ENCODE measurements at places on chromosomes 5 and 9. TPM values are rescaled to one million over a fixed set of nuclear protein-coding genes. Genes with fewer than 3 reads are reported as not detected.
A peak's percentile ranks its signal among the peaks of the same experiment; 100 is the strongest.

The CREBRF gene
- 18.2 TPM for total RNA-seq

The MEIKIN gene
- total RNA-seq: not detected

The CPLANE1 gene
- total RNA-seq: 10.1 TPM

The HTR1A gene
- total RNA-seq: not detected

The GDNF gene
- total RNA-seq: not detected

The DEPDC1B gene
- total RNA-seq: 63.1 TPM

The WNT8A gene
- not detected for total RNA-seq

The IGFBPL1 gene
- total RNA-seq: 4.6 TPM

The LIX1 gene
- not detected for total RNA-seq

The INSYN2B gene
- not detected for total RNA-seq

The EFCAB9 gene
- not detected for total RNA-seq

The PDLIM7 gene
- 400 TPM for total RNA-seq

The KIF20A gene
- 52.6 TPM for total RNA-seq

GRCh38 chr5:72955143-72955767 lies 586 bp upstream of the FCHO2 start:
- DNase-seq: no peak

DNA sequence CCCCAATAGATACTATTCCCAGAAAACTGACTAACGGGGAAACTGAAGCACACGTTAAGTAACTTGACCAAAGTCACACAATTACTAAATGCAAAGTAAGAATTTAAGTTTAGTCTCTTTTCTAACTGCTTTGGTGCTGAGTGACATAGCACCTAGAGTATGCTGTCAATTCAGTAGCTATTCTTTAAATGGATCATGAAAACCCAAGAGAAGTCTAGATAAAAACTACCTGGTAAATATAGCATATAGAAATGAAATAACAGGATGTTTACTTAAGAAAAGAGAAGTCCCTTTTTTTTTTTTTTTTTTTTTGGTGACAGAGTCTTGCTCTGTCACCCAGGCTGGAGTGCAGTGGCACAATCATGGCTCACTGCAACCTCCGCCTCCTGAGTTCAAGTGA lies 129.2 kb downstream of the PDE4D start:
- DNase-seq: no peak

DNA sequence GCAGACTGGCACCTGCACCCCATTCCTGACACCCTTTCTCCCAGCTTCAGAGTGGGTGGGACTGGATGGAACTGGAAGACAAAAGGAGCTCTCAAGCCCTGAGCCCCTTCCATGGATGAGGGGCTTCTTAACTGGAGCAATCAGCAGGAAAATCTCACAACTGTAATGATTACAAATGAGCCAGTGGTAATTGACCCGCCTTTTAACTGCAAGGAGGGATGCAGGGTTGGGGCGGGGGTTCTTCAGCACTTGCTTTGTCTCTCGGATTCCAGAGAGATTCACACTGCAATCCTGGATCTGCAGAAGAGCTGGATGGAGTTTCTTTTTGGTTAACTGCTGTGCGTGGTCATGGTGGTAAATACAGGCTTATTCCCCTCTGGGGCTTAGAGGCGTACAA lies 160.1 kb upstream of the SHB start:
- DNase-seq: no peak

- DNase-seq: no peak
Measured at GRCh38 chr5:112973036-112973435, 3.6 kb upstream of the DCP2 start.

DNA sequence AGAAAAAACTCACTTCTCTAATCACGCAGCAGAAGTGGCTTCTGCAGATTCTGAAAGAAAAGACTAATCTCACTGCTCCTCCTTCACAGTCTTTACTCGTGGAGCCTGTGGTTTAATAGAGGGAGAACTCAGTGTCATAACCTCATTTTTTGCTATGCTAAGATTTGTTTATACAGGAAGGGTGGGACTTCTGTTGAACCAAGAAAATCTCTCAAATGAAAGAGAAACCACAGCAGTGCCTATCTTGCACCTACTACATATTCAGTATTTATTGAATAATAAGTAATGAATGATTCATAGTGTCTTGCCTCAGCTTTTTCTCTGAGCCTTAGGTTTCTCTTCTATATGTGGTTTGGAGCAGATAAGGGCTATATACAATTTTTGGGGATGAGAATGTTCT lies 136.1 kb upstream of the DMAC1 start:
- no peak for DNase-seq

DNA sequence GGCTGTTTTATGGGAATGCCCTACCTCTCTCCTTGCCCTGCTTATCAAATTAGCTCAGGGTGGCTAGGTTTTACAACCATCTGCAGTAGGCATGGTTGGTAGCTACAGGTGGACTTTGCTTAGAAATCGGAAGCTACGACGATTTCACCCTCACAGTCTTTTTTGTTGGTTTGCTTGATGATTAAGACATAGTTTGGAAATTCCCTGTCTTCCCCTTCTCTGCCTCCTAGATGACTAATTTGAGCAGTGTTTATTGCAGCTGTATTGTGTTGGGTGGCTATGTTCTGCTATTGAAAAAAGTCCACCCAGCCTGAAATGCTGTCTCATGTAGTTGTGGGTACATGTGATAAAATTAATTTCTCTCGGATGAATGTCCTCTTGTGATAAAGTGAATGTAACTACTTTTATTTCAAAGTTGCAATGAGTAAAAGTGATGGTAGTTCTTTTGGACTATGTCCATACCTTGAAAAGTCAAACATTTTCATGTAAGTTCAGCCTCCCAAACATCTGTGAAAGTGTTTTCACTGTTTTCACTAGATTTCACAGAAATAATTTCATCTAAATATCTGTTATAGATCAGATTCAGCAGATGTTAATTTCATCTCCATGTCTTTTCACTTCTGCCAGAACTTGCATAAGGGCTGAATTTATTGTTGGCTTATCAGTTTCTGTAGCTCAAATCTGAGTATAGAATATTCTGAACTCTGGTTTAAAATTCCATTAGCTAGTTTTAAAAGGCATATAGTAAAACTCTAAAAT lies 37.3 kb upstream of the FYB1 start:
- peak; percentile 12 for DNase-seq

DNA sequence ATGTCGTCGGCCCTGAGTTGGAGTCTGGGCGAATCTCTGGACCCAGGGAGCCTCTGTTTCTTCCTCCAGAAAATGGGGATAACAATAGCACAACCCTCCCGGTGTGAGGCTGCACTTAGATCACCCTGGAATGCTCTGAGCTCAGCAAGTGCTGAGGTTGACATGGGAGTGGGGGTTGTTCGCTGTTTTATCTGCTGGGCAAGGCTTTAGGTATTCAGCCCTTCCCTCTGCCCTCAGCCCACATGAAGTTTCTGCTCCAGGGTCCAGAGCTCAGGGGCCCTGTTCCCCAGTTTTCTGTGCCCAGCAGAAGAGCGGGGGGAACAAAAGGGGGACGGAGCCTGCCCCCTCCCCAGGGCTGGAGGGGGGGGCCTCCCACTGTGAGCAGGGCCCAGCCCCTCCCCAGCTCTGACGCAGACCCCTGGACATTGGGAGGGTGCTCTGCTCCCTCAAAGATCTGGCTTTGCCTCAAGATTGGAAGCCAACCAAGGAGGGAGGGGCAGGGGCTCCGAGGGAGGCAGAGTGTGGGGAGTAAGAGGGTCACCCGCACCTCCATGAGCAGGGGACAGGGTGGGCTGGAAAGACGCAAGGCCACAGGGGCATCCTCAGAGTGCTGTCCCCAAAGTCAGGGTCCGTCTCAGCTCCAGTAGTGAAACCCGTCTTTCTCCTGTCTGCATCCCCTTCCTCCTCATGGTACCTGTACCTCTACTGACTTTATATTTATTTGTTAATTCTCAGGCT lies 215.6 kb downstream of the C9orf50 start:
- DNase-seq: no peak

DNA sequence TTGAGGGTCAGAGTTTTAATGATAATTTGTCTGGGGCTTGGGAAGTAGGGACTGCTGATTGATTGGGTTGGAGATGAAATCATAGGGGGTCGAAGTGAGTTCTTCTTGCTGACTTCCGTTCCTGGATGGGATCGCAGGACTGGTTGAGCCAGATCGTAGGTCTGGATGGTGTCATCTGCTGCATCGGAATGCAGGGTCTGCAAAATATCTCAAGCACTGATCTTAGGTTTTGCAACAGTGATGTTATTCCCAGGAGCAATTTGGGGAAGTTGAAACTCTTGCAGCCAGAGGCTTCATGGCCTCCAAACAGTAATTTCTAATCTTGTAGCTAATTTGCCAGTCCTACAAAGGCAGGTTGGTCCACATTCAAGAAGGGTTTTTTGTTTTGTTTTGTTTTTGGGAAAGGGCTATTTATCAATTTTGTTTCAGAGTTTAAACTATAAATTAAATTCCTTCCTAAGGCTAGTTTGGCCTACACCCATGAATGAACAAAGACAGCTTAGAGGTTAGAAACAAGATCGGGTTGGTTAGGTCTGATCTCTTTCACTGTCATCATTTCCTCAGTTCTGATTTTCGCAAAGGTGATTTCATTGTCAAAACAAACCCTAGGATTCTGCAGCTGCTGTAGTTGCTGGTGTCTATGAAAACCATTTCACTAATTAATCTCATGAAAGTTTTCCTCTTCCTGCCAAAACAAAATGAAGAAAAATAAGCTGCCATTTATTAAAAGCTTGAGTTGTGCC lies 388.0 kb downstream of the TMEM232 start:
- no peak for DNase-seq

GRCh38 chr5:63135291-63135690 lies 556.7 kb downstream of the LRRC70 start:
- no peak for DNase-seq

DNA sequence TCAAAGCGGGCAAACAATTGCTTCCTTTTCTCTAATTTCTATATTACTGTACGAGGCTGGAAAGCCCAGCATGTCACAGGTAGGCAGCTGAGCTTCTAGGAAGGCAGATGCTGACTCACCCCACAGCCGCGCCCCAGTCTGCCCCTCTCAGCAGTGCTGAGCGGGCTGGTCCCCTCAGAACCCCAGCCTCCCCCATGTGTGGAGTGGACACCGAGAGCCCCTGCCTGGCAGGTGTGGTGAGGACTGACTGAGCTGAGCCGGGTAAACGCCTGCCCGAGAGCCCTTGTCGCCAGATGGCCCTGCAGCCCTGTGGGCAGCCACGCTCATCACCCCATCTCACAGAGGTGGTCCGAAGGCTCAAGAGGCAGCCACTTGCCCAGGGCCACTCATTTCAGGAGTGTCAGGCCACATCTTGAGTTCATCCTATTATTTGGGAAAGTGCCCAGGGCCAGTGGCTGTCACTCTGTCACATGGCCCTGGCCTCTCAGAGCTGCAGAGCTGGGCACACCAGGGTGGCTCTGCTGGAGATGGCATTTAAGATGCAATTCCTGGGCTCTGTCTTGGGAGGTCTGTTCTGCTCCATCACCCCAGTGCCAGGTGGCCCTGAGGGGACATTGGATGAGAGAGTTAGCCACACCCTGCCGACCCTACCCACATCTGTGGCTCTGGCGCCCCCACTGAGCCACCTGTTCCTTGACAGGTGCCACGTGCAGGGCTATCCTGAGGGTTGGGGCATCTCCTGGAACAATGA lies 12.4 kb downstream of the CARD19 start:
- no peak for DNase-seq

DNA sequence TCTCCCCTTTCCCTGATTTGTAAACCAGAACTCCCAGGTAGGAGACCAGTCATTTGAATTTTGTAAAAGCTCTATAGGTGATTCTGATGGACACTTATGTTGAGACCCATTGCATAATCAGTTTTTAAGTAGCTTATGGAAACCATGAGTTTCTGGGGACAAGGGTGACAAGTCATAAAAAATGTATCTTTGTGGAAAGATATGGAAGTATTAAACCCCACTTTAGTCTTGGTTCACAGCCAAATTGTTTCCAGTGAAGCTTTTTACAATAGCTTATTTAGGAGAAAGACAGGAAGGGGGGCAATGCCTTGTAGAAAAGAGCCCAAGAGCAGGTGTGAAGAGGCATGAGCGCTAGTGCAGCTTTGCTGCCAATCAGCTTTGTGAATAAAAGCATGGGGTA lies 453 bp upstream of the CCL28 start:
- no peak for DNase-seq

- DNase-seq: no peak
Measured at GRCh38 chr9:18596920-18597319, 123.0 kb downstream of the ADAMTSL1 start.

- DNase-seq: no peak
Measured at GRCh38 chr5:97842687-97843086, 659.6 kb upstream of the RIOK2 start.

- DNase-seq: no peak
Measured at GRCh38 chr9:111948951-111949350, 52.3 kb downstream of the UGCG start.

GRCh38 chr5:176362233-176362490 lies 598 bp upstream of the KIAA1191 start:
- no peak for DNase-seq

DNA sequence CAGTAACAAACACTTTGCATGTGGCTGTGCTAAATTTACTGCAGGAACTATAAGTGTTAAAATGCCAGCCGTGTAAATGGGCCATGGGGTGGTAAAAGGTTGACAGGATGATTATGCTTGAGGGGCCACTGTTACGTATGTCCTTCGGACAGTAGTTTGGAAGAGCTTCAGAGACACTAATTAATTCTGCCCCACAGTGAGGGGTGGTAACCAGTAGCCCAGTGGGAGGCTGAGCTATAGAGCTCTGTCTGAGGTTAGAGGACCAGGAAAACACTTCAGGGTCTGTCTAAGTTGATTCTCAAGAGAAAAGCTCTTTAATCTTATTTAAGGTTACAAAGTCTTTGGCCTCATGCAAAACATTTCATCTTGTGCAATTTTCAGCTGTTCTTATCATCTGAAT lies 176.6 kb downstream of the DMRTA1 start:
- no peak for DNase-seq

DNA sequence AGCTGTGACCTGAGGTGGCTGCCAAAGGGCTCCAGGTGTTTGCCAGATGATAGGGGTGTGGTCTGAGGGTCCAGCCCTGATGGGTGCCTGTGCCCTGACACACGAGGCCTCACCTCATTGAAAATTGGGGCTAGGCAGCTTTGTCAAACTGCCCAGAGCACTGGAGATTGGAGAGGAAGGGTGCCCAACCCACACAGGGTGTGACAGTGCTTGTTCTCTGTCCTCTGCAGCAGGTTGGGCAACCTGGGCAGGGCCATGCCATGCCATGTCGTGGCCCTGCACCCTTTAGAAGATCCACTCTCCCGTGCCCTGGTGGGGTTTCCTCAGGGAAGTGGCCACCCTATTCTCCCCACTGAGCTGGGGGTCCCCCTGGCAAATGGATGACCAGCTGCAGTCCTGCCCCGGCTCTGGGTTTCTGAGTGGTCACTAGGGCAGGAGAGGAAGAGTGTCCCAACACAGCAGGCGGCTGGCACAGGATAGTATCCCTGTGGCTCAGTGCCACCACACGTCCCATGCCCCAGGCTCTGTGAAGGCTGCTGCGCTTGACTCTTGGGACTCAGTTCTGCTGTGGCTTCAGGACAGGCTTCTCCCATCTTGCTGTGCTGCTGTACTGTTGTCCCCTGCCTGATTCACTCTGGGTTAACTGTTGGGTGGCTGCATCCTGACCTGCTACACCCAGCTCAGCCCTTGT lies 100.8 kb upstream of the PITX1 start:
- DNase-seq: peak; percentile 29

GRCh38 chr9:114078021-114078780 lies at the start of gene AMBP:
Gene AMBP (minus strand): TSS chr9:114078300. CDS start chr9:114078209, 91 bp downstream.
- peak; percentile 24 for DNase-seq

GRCh38 chr5:155402927-155403640 lies 389.5 kb downstream of the KIF4B start:
- DNase-seq: no peak

GRCh38 chr5:50564558-50564957 lies 101.9 kb upstream of the PARP8 start:
- no peak for DNase-seq

Data from Calu3 (cell line).